Heart left ventricle (tissue), 16 donors: ENCODE measurements at places on chromosomes 1 and 21. TPM values are rescaled to one million over a fixed set of nuclear protein-coding genes. Genes with fewer than 3 reads are reported as not detected.

- no peak overlapping the region for H3K4me3 ChIP-seq
- no peaks in the 10 kb centered on the region for H3K4me1 ChIP-seq
- H3K27me3 ChIP-seq: no peaks in the 10 kb centered on the region
Measured at GRCh38 chr21:38349111-38349746, 92.4 kb downstream of the KCNJ15 start.

GRCh38 chr1:179169616-179170467 is 59.6 kb downstream of the ABL2 start:
- no peaks in the 10 kb centered on the region for H3K27me3 ChIP-seq
- no peak overlapping the region for H3K4me3 ChIP-seq
- no peaks in the 10 kb centered on the region for H3K4me1 ChIP-seq

DNA sequence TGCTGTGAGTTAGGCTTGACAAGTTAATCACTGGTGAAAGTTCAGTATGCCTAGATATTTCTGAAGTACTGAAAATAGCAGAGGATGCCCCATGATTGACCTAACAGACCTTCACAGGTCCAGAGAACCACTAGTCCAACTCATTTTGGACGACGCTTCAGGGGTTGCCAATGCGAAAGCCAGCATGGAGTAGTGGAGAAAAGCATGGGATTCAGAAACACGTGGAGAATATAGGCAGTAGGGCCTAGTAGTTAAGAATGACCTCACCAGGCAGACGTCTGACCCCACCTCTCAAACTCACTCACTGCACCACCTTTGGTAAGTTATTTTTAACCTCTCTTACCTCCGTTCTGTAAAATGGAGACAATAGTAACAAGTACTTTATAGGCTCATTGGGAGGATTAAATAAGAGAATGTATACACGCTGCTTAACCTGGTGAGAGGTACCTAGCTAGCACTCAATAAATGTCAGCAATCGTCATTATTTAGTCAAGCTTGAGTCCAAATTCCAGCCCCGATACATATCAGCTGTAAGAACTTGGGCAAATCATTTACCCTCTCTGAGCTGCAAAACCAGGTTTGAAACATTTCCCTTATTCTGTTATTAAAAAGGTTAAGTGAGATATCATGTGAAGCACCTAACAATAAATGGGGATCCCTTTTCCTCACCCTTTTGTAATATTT is 13.2 kb downstream of the PLPP3 start:
- peak overlapping the region; percentile 11 for H3K27ac ChIP-seq
- DNase-seq: no peak
- H3K4me1 ChIP-seq: peaks cover 55% of the 10 kb centered on the region
- H3K36me3 ChIP-seq: no peaks in the 10 kb centered on the region

The INAVA gene
- total RNA-seq: not detected

The BRDT gene
- total RNA-seq: not detected

- peaks cover 17% of the 10 kb centered on the region for H3K27me3 ChIP-seq
- no peak overlapping the region for H3K4me3 ChIP-seq
- H3K36me3 ChIP-seq: no peaks in the 10 kb centered on the region
- peaks cover 5% of the 10 kb centered on the region for H3K4me1 ChIP-seq
- DNase-seq: no peak
Measured at GRCh38 chr1:156696755-156697154, 8.6 kb downstream of the CRABP2 start.

DNA sequence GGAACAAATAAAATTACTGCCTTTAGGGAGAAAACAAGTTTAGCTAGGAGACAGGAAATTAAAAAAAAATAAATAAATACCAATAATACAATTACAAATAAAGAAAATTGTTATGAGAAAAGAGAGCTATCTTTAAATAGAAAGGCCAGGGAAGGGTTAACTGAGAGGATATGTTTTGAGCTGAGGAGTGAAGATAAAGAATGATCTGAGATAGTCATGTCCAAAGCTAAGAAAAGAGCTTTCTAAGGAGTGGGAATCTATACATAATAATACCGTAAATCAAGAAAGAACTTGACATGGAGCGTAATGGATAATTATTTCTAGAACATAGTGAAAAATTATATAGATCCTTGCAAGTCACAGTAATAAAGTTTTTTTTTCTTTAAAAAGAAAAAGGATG is 176.5 kb downstream of the NCAM2 start:
- no peaks in the 10 kb centered on the region for H3K36me3 ChIP-seq
- H3K4me3 ChIP-seq: no peak overlapping the region
- no peaks in the 10 kb centered on the region for H3K4me1 ChIP-seq
- H3K27ac ChIP-seq: no peak overlapping the region

The TRAF5 gene
- 3.1 TPM for total RNA-seq

DNA sequence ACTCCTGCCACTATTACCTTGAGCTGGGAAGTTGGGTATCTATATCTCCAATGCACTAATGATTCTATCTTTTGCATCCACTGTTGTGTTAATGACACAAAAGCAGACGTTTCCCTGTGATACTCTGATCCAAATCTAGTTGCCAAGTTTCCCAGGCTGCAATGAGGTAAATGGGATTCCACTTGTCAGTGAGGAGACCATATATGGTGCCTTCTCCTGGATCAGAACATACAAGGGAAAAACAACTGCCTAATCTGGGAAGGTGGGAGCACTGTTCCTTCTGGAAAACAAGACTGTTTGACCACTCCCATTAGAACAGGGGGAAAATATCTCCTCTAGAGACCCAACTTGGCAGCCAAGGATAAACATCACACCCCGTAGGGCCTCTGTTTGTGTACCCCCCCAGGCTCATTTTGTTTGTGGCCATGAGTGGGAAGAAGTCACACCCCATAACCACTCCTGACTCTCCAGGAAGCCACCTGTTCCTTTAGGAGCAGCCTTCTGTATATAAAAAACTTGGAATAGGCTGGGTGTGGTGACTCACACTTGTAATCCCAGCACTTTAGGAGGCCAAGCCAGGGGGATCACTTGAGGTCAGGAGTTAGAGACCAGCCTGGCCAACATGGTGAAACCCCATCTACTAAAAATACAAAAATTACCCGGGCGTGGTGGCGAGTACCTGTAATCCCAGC is 28.5 kb upstream of the SLC6A9 start:
- H3K27me3 ChIP-seq: no peaks in the 10 kb centered on the region
- no peak for DNase-seq
- H3K4me1 ChIP-seq: no peaks in the 10 kb centered on the region
- no peak overlapping the region for H3K27ac ChIP-seq
- no peaks in the 10 kb centered on the region for H3K36me3 ChIP-seq

The RERE gene
- 135 TPM for total RNA-seq

DNA sequence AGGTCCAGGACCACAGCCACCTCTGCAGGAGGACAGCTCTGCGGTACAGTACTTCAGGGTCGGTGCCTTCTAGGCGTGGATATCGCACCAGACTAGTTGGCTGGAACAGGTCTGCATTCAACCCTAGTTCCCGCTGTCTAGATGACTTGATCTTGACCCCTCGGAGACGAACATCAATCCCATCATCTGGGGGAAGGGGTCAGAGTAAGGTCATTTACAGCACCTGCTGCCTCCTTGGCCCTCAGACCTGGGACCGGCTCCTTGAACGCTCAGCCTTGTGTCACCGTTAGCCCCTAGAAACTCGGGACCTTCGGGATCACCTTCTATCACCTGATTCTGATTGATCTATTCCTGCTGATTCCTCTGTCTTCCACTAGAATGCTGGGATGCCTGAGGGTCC is 2.6 kb downstream of the HECTD3 start:
- no peaks in the 10 kb centered on the region for H3K27me3 ChIP-seq
- H3K4me3 ChIP-seq: no peak overlapping the region
- peaks cover 39% of the 10 kb centered on the region for H3K4me1 ChIP-seq

DNA sequence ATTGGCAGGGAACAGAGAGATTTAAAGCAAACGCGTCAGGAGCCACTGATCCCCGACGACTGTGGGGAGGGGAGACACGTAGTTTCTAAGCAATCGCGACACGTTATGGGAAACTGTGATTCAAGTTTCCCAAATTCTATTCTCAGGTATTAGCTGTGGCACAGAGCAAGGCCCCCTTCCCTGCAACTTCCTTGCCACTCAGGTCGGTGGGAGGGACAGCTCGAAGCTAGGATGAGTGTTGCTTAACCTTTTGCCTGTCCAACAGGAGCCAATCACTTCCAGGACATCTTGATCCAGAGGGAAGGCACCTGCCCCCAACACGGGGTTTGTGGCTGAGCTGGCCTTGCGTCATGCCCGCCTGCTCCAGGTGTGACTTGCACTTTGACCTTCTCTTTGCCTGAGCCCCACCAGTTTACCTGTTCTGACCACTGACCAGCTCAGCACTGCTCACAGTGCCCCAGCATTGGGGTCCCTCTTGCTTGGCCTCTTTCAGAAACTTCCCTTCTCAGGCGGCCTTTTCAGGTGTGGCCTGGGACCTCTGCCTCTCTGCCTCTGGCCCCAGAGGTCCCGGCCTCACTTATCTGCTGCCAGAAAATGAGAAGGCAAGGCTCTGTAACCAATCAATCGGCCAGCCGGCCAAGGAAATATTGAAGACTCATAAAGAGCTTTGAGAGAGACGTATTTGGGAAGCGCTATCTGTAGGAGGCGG is 24.6 kb downstream of the TEX35 start:
- H3K4me1 ChIP-seq: peaks cover 20% of the 10 kb centered on the region
- no peak overlapping the region for H3K4me3 ChIP-seq
- DNase-seq: no peak
- H3K27ac ChIP-seq: peak overlapping the region; percentile 1
- H3K27me3 ChIP-seq: no peaks in the 10 kb centered on the region

DNA sequence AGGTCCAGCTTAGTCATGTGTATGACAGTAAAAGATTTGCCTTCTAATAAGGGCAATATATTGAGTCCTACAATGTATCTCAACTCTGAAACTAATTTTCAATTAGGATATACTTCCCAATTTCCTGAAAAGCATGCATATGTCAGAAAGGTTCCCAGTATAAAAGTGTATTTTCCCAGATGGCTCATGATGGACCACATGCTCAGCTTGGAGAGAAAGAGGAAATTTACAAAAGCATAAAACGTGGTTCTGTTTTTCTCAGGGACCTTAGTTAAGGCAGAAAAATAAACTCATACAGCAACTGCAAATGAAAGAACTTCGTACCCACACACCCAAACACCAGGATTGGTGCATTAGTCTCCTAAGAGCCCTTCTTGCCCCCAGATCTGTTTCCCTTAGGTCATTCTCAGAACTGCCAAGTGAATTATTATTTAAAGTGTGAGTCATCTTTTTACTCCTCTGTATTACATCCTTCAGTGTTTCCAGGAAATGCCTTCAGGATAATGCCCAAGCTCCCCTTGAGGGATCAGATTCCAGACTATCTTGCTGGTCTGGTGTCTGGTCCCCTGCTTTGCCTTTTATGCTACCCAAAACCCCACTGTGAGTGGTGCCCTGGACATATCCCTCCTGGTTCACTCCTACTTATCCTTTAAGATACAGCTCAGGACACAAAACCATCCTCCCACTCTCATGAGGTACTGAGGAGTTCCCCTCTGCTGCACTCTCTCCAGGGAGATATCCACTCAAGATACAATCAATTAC is 57.4 kb downstream of the SSX2IP start:
- H3K27ac ChIP-seq: no peak overlapping the region
- DNase-seq: no peak
- no peak overlapping the region for H3K4me3 ChIP-seq

DNA sequence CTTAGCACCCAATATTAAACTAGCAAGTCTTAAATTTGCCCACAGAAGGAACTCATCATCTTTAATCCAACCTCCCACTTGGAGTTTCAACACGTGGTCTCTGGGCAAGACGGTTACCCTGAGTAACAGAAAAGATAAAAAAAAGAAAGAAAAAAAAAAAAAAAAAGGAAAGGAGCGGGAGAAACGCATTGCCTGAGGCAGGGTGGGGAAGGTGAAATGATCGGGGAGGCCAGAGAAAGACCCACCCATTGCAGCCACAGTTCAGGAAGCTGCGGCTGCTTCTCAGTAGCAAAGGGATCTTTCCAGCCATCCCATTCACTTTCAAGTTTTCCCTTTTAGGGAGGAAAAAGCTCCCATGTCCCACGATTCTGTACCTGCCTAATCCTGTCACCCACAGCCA is 32.0 kb upstream of the OTUD3 start:
- no peak for DNase-seq
- H3K36me3 ChIP-seq: no peaks in the 10 kb centered on the region
- H3K4me3 ChIP-seq: no peak overlapping the region
- H3K27ac ChIP-seq: no peak overlapping the region
- no peaks in the 10 kb centered on the region for H3K4me1 ChIP-seq
